ENCODE measurements at places on chromosomes 13 and 19.

DNA sequence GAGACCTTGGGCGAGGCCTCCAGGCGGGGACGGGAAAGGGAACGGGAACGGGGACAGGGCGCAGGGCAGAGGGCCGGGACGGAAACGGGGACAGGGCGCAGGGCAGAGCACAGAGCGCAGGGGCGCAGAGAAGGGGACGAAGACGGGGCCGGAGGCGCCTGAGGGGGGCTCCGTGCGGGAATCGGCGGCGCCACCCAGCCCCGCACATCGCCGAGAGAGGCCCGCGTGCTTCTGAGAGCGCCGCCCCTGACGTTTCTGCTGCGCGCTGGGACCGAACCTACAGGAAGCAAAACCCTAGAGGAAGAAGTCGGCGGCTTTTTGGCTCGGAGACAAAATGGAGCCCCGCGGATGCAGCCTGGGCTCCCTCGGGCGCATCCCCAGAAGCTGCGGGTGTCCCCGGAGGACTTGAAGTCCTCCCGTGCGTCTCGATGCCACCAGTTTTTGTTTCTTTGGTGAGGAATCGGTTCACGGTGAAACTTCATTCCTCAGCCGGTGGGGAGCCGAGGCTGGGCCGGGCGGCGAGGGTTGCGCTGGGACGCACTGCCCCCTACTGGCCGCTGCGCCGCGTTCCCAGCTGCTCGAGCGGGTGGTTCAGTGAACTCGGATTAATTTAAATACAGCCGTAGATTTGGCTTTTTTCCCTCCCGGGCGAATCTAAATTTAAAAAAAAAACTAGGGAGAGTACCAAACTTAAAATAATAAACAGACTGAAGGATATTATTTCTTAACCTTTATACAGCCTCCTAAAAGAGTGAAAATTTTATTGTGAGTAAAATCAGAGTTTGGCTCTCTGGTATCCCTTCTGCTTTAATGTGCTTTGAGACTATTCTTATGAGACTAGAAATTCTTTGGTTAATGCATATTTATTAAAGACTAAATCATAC, 350.0 kb upstream of the ARGLU1 start:
- peak; percentile 72 for DNase-seq

GRCh38 chr19:45451131-45451849, 16.5 kb upstream of the FOSB start:
- DNase-seq = peak; percentile 60

GRCh38 chr13:51697181-51697580, 106.8 kb downstream of the DHRS12 start:
- DNase-seq = no peak

- peak; percentile 81 for DNase-seq
Observed at GRCh38 chr19:50556282-50557008, 11.8 kb downstream of the LRRC4B start.

DNA sequence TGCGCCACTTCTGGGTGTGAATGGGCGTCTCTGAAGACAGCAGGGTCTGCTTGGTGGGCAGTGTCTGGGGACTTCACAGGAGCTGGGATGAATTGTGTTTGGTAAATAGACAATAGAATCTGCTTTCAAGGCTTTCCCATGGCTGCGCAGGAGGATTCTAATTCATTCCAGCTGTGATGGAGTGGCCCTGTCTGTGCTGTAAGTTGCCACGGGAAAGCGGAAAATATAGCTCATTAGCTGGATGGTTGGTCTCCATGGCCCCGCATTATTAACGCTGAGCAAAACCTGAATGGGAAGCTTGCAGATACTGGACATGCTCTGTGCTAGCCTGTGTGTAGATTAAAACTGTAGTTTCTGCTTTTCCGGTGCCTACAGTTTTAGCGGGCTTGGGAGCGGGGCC, 15.6 kb upstream of the C1QTNF9 start:
- DNase-seq = no peak

DNA sequence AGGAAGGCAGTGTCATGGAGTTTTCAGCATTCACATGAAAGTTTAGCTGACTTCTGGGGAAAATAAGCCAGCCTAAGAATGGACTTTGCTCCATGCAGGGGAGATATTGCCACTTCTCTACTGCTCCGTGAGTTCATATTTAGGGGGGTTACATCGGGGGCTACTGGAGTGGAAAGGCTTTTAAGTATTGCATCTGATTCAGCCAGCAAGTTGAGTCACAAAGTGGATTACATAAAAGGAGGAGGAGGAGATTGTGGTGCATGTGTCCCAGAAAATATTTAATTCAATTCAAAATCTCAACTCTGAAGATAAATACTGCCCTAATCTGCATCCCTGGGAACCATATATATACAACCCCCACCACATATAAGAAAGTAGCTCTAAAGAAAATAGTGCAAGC, 617.2 kb downstream of the DCT start:
- DNase-seq = no peak

DNA sequence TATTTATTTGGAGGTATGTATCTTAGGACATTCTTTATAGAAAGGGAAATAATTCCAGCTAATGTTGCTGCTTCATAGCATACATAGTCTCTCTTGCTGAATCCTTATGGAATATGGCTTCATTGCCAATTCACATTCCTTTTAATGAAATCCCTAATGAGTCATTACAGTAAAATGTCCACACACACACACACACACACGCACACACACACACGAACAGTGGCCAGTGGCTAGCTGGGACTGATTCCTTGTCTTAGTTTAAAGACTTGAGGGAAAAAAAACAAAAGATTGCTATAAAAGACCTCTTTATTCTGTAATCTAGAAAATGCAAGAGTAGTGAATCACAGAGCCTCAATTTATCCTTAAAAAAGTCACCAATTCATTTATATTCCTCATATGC, 301.6 kb downstream of the SLITRK6 start:
- no peak for DNase-seq

DNA sequence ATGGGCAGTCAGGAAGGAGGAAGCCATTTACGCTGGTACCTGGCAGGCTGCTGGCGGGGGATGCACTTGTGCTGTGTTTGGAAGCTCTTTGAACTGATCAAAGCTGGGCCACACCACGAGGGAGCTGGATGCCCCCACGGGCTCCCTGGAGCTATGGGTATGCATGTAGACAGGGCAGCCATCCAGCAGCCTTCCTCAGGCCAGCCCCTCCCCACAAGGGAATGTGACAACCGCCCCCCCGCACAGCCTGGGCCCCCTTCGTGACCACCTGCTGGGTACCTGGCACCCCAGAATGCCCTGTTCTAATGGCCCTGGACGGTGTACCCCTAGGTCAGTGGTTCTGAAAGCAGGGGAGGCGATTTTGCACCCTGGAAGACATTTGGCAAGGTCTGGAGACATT, 42.5 kb upstream of the C19orf12 start:
- DNase-seq = no peak

DNA sequence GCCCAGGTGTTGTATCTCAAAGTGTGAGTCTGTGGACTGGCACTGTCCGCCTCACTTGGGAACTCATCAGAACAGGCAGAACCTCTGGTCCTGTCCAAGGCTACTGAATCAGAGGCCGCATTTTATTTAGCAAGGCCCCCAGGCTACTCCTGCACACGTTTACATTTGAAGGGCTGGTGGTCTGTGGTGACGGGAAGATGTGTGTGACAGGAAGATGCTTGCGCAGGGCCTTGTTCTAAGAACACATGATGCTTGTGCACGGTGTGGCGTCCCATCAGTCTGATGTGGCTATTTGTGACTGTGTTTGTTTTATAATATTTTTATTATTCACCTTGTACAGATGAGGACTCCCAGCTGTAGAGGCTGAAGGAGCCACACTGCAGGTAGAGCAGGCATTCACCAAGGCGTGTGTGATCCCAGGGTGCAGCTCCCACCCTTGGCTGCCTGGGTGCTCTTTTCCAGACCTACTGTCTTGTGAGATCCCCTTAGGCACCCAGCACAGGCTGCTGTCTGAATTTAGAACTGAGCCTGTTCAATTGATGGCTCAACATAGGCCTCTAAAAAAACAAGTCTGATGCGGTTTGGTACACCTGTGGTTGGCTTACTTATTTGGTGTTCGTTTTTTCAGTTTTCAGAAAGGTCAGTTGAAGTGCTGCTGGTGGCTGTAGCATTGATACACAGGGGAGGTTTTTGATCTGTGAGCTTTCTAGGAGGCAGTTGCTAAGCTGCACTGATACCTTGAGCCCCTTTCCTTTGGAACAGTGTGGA, 3.1 kb downstream of the SLC25A15 start:
- DNase-seq = no peak

- DNase-seq = no peak
Observed at GRCh38 chr13:27920677-27921420, 1.0 kb downstream of the PDX1 start.

GRCh38 chr13:97004096-97004876, 10.0 kb upstream of the OXGR1 start:
- DNase-seq = no peak

- no peak for DNase-seq
Observed at GRCh38 chr19:52896431-52897137, 851 bp downstream of the ZNF320 start.

GRCh38 chr13:25116044-25116443, 20.1 kb downstream of the PABPC3 start:
- no peak for DNase-seq

- no peak for DNase-seq
Observed at GRCh38 chr19:2072757-2073551, 21.9 kb upstream of the MKNK2 start.

GRCh38 chr19:31330237-31330636, 19.0 kb downstream of the TSHZ3 start:
- DNase-seq = no peak

DNA sequence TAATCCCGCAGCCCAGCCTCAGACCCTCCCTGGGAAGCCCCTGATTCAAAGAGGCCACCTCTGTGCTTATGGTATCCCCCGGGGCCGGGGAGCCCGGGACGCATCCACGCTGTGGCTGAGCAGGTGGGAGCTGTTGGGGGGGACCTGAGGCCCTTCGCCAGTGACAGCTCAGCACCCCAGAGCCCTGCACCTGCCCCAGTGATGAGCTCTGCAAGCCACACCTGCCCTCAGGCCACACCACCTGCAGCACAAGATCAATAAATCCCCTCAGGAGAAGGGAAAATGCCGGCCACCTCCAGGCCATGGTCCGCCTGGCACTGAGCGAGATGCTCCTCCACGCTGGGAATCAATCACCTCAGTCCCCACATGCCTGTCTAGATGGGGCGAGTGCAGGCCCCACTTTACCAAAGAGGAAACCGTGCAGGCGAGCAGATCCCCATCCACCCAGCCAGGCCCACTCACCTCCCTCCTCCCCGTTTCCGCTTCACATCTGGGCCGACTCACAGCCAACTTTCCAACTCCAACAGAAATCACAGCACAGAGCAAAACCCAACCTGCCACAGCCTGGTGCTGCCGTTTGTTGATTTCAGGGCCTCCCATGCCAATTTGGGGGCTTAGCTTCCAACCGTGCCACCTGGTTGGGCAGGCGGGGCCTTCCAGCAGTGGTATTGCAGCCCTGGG, 12.8 kb downstream of the MOB3A start:
- peak; percentile 83 for DNase-seq

DNA sequence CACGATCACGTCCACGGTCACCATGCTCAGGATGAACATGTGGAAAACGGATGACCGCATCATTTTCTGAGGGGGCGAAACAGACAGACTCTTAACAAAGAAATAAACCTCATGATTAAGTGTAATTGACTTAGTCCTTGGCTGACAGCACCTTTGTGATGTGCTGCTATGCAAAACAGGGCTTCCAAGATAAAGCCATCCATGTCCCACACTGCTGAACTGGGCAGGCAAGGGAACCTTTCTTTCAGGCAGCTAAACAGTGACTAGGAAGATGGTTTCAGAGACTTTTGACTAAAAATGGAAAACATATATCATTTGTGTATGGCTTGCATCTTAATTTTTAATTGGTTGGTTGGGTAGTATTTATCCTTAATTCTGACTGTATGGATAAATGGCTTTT, 157.8 kb downstream of the NALCN start:
- no peak for DNase-seq

DNA sequence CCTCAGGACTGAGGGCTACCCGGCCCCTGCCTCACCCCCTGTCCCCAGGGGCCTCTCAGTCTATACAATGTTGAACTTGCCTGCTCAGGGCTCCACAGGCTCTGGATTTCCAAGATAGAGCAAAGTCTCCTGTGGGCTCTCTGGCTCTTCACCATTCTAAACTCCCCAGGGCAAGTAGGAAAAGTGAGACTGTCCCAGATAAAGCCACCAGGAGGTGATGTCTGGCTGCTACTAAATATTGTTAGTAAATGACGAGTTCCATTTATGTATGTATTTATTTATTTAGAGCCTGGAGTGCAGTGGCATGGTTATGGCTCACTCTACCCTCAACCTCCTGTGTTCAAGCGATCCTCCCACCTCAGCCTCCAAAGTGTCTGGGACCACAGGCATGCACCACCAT, 73.6 kb upstream of the SIAH3 start:
- no peak for DNase-seq

GRCh38 chr19:20252613-20253012, 85.6 kb downstream of the ZNF486 start:
- no peak for DNase-seq

DNA sequence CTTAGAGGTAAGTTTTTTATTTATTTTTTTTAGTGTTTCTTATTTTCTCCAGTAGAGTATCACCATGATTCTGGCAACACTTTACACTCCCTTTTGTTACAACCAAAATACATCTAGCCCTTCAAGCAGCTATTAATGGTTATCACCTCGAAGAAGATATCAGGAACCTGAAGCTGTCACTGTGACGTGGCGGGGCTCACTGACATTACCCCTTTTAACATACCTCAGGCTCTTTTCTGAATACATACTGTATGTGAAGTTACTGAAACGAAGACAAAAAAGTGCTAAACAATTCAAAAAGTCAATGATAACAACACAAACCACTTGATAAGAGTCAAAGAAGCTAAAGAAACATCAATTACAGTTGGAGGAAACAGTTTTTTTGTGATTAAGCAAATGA, 1218.7 kb downstream of the EFNB2 start:
- no peak for DNase-seq

DNA sequence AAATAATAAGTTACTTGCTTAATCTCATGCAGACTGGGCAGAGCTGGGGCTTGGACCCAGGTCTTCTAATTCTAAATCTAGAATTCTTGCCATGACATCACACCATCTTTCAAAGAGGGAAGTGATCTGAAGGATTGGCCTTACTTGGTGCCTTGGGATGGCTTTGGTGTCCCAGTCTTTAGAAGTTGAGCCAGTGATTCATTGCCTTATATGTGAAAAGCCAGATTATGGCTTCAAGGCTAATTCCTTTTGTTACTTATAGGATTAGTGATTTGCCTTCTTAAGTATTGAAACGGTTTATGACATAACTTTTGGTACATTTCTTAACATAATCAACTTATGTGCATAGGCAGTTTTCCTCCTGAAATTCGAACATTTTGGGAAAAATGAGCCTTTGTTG, 14.9 kb downstream of the COG3 start:
- no peak for DNase-seq

DNA sequence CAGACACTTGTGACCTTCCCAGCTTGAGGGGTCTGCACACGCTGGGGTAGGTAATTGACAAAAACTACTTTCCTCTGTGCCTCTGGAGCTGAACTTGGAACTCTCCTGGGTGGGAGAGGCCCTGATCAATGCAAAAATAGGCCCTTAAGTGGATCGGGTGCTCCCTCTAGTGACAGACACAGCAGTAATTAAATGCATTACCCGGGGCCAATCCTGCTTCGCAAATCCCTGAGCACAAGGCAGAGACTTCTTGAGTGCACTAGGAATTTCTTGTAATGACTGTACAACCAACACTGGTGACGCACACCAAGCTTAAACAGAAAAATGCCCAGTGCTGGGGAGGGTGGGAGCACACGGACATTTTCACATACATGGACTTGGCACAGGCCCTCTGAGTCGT, 10.6 kb upstream of the UBE2S start:
- peak; percentile 56 for DNase-seq

- no peak for DNase-seq
Observed at GRCh38 chr19:31504221-31504620, 155.0 kb upstream of the TSHZ3 start.
